ENCODE measurements at places on chromosomes 2 and 18.

DNA sequence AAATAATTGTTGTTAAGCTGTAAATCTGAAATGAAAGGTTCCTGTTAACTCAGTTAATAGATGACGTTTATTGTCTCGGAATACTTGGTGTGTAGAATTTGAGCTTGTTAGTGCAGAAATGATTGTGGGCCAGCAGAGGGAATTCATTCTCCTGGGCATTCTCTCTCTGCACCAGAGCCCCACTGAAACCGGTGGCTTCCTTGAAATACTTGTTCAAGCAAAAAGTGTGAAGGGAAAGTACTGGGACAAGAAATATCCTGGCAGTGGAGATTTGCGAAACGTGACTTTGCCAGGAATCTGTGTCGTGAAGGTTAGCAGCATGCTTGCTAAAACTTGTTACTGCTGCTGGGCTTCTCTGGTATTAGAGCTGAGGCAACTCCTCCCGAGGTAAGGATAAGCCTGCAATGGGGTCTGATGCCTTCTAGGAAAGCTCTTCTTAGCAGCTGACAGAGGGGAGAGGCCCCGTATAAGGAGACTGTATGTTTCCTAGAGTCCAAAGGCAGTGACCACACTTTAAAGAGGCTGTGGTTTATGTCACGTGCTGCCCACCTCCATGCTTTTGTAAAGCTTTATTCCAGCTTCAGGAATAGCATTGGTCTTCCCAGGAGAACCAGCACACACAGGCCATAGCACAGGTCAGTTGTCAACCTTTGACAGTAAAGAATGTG is 2.0 kb downstream of the ITGA6 start:
- DNase-seq, result no peak

GRCh38 chr2:120257522-120257921 is 4.9 kb downstream of the RALB start:
- DNase-seq, result no peak

- DNase-seq, result no peak
Observed at GRCh38 chr2:69604836-69605235, 38.7 kb downstream of the AAK1 start.

- no peak for DNase-seq
Observed at GRCh38 chr2:42092084-42092996, 44.5 kb downstream of the PKDCC start.

DNA sequence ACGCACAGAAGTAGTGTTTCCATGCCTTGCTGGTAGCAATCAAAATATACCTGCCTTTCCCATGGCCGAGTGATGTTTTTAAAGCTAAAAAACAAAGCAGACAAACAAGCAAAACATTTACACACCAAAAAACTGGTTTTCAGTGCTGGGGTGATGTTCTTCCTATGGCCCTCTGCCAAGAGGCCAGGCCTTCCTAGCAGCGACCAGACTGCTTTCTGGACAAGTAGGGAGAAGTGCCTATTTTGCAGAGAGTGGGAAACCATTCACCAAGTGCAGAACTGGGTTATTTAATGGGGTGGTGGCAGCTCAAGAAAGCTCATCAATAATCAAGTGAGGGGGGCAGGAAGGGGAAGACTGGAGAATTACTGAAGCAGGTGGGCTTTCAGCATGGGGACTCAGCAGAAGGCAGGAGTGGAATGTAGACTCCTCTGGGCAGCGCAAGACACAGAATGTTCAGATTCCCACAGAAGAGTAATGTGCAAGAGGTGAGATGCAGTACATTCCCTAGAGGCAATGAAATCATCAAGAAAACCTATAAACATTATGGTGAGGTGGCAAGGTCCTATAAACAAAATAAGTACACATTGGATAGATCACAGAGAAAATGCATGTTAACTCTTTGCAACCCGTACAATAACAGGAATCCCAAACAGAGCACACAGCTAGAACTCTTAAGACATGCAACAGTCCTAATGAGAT is 44.0 kb downstream of the CPO start:
- DNase-seq, result no peak

GRCh38 chr18:32427084-32427900 is 43.4 kb downstream of the GAREM1 start:
- no peak for DNase-seq

GRCh38 chr2:223612501-223612900 is 10.3 kb upstream of the SCG2 start:
- DNase-seq, result no peak

- DNase-seq, result no peak
Observed at GRCh38 chr18:72470391-72470790, 73.8 kb downstream of the CBLN2 start.

DNA sequence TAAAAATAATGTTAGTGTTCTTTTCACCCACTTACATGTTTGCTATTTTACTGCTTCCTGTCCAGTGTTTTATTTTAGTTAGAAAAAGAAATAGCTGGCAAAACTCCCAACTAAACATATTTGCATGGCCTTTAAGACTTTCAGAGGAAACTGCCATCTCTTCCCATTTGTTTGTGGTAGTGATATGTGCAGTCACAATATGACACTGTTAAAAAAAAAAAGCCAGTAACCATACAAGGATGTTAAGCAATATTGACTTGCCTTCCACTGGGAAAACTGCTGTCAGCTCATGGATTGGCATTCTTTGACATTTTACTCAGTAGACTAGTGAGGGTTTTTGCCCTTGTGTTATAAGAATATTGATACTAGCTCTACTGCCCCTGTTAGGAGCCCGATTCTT is 29.1 kb downstream of the XIRP2 start:
- DNase-seq, result no peak

DNA sequence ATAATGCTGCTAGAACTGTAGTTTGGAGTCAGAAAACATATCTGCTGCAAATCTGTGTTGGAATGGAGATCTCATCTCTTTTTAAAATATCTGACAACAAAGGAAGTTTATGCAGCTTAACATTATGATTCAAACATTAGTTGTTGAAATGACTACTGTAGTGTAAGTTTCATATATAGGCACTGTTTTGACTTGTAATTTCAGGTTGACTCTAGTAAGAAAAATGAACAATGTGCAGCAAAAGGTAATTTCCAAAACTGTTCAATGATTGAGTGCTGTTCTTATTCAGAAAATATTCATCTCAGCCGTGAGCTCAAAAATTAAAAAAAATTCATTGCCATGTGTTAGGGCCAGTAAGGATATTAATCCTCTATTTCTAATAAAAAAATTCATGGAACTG is 48.5 kb downstream of the CCDC138 start:
- DNase-seq, result no peak

DNA sequence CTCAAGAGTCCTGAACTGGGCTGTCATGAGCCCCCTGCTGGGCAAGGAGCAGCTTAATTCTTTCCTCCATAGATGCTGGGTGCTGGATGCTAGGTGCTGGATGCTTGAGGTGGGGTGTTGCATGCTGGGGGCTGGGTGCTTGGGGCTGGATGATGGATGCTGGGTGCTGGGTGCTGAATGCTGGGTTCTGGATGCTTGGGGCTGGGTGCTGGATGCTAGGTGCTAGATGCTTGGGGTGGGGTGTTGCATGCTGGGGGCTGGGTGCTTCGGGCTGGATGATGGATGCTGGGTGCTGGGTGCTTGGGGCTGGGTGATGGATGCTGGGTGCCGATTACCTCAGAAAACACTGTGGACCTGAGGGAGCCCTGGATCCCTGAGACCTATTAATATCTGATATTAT is 837.7 kb downstream of the GALR1 start:
- no peak for DNase-seq

DNA sequence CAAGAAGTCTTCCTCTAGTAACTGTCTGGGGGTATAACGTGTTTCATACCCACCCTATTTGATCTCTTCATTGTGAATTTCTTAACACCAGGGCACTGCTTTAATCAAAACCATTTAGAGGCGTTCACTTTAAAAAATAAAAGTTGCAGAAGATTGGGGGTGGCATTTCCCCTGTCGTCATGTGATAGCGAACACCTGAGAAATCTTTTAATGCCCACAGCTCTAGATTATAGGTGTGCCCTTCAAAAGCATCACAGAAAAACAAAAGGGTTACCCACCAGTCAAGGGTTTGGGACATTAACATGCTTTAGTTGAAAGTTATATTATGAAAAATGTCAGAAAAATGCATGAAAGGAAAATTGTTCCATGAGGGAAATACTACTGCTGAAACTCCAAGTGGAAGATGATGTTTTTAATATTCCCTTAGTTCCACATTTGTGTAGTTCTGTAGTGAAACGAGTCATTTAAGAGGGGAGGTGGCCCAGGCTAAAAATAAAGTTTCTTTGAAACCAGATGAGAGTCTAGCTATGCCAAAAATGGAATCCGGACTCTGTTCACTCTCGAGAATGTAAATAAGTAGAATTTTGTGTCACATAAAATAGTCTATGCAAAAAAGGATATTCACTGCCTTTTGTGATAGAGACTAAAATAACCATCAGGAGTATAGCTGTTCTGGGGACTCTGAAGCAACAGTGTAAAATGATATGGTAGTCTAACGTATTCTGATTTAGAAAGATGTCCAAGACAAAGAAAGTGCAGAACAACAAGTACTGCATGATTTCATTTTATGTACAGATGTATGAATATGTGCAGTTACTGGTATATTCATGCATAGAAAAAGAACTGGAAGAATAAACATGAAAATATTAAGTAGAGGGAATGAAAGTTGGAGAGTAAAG is 95.3 kb downstream of the TMEM247 start:
- DNase-seq, result no peak

GRCh38 chr2:28981016-28981441 is at the start of gene TOGARAM2:
TOGARAM2 (plus strand) TSS chr2:28981298; CDS start chr2:28994835, 13,537 bp downstream.
- no peak for DNase-seq

- no peak for DNase-seq
Observed at GRCh38 chr18:36387310-36387709, 89.8 kb downstream of the FHOD3 start.

GRCh38 chr2:233413559-233414272 is 59.4 kb downstream of the DGKD start:
- DNase-seq, result no peak

DNA sequence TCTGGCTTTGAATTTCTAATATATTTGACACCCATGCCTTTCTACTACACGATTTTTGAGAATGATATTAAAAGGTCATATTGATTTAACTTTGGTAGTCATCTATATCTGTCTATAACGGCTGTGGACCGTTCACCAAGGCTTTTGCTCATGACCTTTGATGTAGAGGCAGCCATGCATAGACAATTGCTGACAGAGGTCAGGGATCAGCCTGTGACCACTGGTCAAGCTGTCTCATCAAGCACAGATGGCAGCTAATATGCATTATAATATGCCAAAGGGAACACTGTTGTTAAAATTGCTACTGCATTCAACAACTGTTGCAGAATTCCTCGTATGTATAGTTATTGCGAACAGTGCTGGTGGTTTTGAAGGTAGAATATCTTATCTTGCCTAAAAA is 323.9 kb upstream of the DSEL start:
- no peak for DNase-seq

DNA sequence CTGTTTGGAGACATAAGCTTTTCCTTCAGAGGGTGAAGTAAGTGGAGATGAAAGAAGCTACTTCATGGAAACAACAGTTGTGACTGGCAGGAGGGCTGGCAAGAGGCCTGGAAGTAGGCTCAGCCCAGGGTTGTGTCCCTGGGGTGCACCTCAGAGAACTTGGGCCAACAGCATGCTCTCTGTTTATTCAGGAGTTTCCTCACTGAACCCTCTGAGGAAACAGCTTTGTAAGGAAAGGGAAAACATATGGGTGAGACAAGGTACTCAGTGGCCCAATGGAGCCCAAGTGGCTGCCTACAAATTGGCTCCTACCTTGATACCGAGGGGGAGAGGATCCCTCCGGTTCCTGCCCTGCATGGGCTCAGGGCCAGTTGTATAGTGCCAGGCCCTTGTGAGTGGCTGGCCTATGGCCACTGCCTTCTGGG is 115.5 kb upstream of the ITGA6 start:
- no peak for DNase-seq

GRCh38 chr2:128320906-128321771 is 2.5 kb upstream of the HS6ST1 start:
- no peak for DNase-seq

DNA sequence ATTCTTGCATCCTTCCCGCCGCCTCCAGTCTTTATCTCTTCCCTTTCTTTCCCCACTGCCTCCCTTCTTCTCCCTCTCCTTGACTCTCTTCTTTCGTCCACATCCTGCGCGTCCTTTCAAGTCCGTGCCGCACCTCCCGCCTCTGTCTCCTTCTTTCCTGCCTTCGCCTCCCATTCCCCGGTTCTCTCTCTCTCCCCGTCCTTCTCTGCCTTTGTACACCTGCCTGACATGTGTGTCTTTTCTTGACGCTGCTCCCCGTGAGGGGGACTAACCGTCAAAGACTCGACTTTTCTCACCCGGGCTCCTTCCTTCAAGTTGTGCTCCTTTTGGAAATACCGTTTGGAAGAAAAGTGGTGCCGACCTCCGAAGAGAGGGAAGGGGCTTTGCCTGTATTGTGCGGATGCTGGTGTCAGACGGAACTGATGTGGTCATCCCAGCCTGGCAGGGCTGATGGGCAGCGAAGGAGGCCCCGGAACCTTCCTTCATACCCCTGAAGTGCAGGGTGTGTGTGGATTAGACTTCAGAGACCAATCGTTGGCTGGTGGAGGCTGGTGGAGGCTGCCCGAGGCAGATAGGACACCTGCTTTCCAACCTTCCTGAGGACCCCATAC is 879 bp downstream of the TMEM178A start:
- no peak for DNase-seq

- no peak for DNase-seq
Observed at GRCh38 chr2:24659862-24660261, 133.3 kb downstream of the PTRHD1 start.

- no peak for DNase-seq
Observed at GRCh38 chr2:215031321-215031720, 107.1 kb downstream of the ABCA12 start.

GRCh38 chr2:225464346-225465025 is 65.0 kb downstream of the NYAP2 start:
- DNase-seq, result peak; percentile 28

DNA sequence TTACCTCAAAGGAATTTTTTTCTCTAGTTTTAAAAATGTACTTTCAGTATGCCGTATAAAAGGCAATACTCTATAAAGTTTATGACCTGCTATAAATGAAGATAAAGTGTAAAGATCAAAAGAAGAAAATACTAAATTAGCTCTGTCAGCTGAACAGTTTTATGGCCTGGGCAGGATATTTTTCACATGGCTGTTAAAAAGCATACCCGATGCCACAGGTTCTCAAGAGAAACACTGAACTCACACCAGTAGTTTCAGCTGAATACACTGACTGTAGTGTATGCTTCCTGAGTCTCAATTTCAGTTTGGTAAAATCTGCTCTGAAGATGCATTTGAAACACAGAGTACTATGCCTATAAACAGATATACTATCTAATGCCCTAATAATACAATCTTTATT is 126.0 kb downstream of the PIGN start:
- DNase-seq, result no peak

GRCh38 chr2:46983065-46983801 is 67.6 kb upstream of the MCFD2 start:
- peak; percentile 57 for DNase-seq
